ENCODE measurements at places on chromosomes 1 and 21.
A peak's percentile ranks its signal among the peaks of the same experiment; 100 is the strongest.

DNA sequence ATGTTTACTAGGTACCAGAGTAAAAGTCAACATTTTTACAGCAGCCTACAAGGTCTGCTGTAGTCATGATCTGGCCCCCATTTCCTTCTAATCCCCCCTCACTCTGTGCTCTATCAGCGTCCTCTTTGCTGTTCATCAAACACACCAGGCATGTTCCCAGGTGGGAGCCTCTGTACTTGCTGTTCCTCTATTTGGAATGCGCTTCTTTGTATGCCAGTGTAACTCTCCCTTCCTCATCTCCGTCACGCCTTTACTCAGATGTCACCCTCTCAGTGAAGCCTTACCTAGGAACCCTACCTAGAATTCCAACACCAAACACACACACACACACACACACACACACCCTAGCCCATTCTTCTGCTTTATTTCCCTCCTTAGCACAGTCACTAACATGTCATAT lies 21.0 kb downstream of the TP53BP2 start:
- no peak for DNase-seq

GRCh38 chr1:234861024-234861620 lies 251.1 kb upstream of the IRF2BP2 start:
- DNase-seq, result no peak

DNA sequence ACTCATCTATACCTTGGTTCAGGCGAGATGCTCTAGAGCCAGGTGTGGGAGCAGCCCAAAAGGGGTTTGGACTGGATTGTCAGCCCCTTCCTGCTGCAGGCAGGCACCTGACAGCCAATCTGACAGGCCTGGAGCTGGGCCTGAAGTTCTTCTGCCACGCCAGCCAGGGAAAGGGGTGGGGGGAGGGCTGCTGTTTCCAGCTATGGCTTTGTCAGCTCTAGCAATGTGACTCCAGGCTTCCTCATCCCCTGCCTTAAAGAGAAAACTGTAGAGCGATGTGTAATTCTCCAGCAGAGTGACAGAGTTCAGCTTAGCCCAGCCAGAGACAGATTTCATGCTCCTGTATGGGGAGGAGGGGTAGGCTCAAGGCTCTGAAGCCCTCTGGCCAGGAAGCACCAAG lies 30.3 kb downstream of the WNT4 start:
- DNase-seq, result no peak

GRCh38 chr1:189374816-189375215 lies 1102.8 kb downstream of the BRINP3 start:
- no peak for DNase-seq

GRCh38 chr1:206863266-206863665 lies 2.2 kb upstream of the IL20 start:
- DNase-seq, result no peak

DNA sequence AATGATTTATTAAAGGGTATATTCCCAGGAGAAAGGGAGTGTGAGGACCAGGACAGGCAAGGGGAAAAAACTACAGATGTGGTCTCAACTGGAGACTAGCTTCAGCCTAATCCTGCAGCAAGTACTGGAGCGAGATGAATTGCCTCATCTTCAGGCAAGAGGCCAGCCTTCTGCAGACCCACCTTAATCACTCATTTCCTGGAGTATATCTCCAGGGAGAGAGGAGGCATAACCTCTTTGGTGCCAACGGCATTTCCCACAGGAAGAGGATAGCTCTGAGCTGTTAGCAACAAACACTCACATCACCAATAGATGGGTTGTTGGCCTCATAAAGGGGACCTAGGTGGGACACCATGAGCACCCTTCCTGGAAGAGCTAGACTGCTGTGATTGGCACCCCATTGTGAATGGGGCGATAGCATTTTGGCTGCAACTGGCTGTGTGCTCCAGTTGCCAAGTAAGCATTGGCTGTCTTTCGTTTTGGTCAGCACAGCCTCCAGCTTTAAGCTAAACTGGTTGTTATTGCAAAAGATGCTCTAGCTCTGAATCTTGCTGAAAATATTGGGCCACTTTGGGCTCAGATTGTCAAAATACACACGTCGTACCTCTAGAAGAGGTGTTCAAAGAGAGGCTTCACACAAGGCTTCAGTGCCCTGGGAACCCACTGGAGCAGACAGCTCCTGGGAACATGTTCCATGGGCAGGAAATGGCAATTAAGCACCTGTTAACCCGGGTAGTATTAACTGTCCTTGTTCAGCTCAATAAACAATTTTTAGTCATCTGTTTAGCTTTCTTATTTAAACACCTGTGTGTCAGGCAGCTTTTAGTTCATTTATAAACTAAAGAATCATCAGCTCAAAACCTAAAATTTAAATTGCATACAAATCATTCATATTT lies 314.8 kb upstream of the C1orf87 start:
- DNase-seq, result no peak

- DNase-seq, result no peak
Observed at GRCh38 chr1:187787736-187788135, 959.0 kb downstream of the PLA2G4A start.

DNA sequence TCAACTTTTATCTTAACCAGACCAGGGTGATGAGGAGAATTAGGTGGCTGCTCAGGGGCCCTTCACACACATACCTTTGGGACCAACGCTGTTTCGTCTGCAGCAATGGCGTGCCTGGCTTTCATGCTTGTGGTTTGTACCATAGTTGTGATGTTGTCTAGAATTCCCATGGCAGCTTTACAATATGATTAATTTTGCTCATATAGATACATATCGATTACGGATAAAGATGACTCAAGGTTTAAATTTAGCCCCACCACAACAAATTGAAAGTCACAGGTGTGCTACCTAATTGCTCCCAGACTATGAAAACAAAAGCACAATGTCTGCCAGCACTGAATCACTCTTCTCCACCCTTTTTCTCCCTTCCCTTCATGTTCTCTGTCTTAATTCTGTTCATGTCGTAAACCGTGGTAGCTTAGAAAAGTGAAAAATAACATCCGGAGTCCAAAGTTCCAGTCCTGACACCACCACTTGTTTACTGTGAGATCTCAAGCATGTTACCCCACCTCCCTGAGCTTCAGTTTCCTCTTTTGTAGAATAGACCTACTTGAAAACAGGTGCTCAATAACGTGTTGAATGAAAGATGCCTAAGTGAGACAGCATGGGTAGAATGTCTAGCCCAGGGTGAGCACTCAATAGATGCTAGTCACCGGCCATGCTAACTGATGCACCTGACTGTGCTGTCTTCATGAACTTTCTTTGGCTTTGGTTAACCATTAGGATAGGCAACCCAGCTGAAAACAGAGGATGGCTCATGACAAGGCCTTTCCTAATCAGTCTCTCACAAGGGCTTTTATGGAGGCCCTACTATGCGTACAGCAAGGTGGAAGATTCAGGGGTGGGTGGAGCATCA lies 22.1 kb upstream of the JUN start:
- no peak for DNase-seq

GRCh38 chr21:32794644-32795079 lies 23.1 kb upstream of the PAXBP1 start:
- no peak for DNase-seq

GRCh38 chr1:53693773-53694717 lies 44.9 kb downstream of the GLIS1 start:
- DNase-seq, result no peak

DNA sequence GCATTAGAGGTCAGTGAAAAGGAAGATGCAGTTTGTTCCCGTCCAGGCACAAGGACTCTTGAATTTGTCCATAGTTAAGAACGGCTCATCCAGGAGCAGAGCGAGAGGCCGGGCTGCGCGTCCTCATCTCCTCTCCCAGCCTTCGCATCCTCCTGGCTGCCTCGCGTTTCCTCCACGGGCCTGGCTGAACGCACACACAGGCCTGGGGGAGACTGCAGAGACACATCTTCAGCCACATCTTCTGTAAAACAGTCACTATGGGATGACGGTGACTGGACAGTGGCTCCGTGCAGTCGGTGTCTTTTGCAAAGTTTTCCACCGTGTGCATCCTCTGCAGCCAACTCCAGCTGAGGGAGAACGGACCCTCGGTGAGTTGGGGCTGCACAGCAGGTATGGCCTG lies 89.7 kb downstream of the PSMG1 start:
- no peak for DNase-seq

DNA sequence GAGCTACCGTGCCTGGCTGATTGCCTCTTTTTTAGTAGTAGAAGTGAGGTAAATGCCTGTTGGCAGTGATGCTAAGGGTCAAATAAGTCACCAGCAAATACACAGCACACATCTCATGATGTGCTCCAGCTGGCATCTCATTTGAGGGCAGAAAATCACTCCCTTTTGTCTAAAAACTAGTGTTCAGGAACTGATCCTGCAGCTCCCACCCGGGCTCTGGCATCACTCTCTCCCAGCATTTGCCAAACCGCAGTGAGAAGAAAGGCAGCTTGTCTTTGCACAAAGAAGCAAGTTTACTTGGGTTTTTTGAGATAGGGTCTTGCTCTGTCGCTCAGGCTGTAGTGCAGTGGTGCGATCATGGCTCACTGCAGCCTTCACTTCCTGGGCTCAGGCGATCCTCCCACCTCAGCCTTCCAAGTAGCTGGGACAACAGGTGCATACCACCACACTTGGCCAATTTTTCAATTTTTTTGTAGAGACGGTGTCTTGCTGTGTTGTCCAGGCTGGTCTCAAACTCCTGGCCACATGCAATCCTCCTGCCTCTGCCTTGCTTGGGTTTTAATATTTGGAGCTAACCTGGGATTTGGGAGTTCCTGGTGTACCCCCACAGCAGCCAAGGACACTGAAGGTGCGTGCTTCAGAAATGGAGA lies 4.1 kb downstream of the RBP7 start:
- DNase-seq, result no peak

DNA sequence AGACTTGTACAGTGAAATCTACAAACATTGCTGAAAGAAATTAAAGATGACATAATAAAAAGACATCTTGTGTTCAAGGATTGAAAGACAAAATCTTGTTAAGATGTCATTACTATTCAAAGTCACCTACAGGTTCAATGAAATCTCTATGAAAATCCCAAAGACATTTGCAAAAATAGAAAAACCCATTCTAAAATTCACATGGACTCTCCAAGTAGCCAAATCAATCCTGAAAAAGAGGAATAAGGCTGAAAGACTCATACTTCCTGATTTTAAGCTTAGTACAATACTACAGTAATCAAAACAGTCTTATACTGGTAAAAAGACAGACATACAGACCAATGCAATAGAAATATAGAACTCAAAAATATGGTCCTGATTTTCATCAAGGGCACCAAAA lies 78.6 kb downstream of the PCSK9 start:
- DNase-seq, result peak; percentile 17

- DNase-seq, result no peak
Observed at GRCh38 chr1:46552357-46553237, 1.1 kb upstream of the KNCN start.

DNA sequence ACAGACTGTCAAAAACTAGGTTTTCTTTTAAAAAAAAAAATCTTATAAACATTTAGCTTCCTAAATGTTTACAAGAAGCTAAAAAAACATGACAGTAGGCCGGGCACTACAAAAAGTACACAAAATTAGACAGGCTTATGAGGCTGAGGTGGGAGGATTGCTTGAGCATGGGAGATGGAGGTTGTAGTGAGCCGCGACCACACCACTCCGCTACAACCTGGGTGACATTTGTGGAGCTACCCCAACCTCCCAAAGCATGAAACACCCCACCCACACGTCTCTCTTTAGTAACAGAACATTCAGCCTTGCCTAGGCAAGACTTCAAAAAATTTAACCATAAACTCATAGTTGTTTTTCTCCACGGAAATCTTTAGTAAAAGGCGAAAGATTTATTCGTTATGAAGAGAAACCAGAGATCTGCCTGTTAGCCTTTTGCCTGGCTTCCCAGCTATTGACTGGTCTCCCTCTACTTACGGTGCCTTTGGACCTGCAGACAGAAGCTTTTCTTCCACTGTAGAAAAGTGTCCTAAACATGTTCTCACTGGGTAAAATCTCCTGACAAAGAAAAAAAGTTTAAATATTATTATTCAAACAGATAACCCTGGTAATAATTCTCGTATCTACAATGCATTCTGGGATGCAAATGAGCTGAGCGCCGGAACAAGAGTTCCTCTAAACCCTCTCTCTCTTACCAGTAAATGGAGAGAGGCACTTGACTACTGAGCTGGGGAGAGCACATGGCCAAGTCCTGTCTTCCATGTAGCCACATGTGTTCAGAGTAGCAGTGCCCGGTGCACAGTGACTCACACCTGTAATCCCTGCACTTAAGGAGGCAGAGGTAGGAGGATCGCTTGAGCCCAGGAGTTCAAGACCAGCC lies 9.2 kb downstream of the RNU5D-1 start:
- DNase-seq, result peak; percentile 98

- DNase-seq, result no peak
Observed at GRCh38 chr1:35683012-35683411, 35.7 kb downstream of the C1orf216 start.

DNA sequence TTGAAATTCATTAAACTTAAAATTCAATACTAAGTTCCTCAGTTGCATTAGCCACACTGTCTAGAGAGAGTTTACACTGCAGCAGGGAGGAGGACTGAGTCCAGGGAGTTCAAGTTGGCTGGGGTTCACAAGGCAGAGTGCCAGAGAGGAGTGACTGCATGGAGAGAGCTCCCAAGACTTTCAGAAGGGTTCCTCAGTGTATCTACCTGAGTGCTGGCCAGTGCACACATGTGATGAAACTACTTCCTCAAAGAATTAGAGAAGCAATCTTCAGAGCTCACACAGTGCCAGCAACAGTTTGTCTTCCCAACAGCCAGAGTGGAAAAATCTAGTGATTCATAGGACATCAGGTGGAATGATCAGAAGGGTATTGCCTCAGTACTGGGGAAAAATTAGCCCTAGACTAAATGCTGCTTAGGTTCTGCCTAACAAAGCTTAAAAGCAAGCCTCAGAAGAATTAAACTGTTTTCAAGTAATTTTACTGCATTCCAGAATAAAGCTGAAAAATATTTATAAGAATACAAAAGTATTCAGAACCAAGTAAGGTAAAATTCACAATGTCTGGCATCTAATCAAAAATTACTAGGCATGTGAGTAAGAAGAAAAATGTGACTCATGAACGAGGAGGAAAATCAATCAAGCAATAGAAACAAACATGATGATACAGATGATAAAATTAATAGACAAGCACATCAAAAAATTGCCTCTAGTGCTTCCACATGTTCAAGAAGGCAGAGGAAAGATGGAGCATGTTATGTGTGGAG lies 10.4 kb upstream of the WNT3A start:
- no peak for DNase-seq

- DNase-seq, result no peak
Observed at GRCh38 chr1:202007304-202007703, 3.1 kb upstream of the ELF3 start.

DNA sequence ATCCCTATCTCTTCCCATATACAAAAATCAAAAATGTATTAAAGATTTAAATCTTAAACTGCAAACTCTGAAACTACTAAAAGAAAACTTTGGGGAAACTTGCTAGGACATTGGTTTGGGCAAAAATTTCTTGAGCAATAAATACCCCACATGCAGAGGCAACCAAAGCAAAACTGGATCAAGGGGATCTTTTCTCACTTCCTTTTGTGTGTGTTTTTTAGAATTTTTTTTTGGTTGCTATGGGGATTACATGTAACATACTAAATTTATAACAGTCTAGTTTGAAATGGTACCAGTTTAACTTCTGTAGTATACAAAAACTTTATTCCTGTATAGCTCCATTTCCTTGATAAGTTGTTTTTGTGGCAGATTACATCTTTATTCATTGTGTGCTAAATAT lies 16.8 kb downstream of the MAST2 start:
- no peak for DNase-seq

GRCh38 chr1:6489383-6489765 lies 2.1 kb downstream of the PLEKHG5 start:
- no peak for DNase-seq

- no peak for DNase-seq
Observed at GRCh38 chr1:233143241-233143640, 152.3 kb downstream of the PCNX2 start.

GRCh38 chr1:88519156-88519555 lies 164.9 kb upstream of the PKN2 start:
- DNase-seq, result no peak

GRCh38 chr1:47812904-47813514 lies 184.2 kb downstream of the TRABD2B start:
- no peak for DNase-seq
